ENCODE measurements at places on chromosomes 5 and 9.

DNA sequence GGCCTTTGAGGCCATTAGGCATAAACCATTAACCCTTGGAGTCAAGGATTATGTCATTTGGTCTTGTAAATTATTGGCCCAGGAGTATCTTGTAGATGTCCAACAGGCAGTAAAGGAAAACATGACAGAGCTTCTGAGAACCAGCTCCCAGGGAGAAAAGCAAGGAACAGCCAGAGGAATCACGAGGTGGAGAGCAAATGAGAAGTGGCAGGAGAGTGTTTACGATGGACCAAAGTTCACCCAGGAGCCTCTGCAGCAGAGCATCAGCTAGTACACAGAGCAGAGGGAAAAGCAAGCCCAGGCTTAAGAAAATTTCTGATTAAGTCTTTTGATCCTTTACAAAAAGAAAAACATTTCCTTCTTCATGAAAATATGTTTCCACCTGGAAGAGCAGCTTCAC is 206.2 kb downstream of the NDUFS4 start:
- DNase-seq = no peak

GRCh38 chr5:55932700-55933099 is 62.1 kb downstream of the IL6ST start:
- DNase-seq = no peak

DNA sequence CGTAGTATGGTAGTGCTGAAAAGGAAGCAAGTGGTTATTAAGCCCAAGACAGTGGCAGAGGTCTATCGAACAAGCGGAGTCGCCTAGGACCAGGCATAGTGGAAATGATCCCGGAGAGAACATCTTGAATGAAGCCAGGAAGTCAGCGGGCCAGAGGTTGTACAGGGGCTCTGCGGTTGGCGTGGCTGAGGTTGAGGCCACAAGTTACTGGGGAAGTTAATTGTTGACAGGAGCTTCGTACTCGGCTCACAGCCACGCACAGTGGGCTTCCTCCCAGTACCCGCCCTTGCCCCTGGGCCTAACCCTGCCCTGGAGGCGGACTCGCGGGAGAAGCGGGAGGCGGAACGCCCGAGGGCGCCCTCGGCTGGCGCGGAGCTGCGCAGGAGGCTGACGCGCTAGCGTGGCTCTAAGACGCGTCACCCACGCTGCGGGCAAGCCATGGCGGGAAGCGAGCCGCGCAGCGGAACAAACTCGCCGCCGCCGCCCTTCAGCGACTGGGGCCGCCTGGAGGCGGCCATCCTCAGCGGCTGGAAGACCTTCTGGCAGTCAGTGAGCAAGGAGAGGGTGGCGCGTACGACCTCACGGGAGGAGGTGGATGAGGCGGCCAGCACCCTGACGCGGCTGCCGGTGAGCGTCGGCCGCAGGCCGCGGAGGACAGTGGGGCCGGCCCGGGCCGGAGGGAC is at the start of gene FBXO4:
Gene FBXO4, plus strand, starts transcription at position 410 of the 683 bp plus-strand sequence. Its CDS starts 29 bp downstream, at position 439.
- DNase-seq = peak; percentile 27

DNA sequence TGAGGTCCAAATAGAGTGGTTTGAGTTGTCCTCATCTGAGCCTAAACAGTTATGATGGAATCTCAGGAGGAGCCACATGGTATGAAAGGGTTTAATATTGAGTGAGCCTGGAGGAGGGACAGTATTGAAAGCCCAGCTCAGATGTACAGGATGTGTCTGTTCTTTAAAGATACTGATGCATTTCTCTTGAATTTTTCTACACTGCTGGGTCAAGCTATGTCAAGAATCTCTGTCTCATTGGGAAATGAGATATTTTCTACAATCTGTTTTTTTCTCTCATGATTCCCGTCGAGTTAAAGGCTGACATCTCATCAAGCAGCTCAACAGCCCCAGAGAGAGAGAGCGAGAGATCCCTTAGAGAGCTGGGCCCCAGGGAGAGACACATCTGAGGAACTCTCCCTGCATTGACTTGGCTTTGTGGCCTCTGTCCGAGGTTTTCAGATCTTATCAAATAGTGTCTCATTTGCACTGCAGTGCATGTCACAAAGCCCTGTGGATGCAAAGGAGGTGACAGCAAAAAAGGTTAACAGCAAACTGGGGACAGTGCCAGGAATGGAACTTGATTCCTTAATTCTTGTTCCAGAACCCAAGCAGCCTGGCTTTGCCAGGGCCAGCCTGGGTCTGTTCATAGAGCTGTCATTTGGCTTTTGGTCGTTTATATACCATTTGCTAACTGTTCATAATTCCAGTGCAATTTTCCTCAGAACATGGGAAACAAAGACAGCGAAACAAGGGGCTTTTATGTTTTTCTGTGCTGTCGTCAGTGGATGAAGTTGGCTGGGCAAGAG is 19.0 kb upstream of the ACTBL2 start:
- no peak for DNase-seq

DNA sequence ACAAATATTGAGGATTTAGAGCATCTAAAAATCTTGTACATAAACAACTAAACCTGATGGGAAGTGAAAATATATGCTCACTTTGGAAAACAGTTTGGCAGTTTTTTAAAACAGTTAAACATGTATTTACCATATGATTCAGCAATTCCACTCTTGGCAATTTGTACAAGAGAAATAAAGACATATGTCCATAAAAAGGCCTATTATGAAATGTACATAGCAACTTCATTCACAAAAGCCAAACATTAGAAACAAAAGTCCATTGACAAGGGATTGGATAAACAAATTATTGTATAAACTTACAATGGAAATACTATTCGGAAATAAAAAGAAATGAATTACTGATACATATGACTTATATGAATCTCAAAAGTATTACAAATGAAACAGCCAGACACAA is 196.2 kb upstream of the SLC24A2 start:
- no peak for DNase-seq

- no peak for DNase-seq
Observed at GRCh38 chr5:77558266-77558665, 66.2 kb upstream of the WDR41 start.

DNA sequence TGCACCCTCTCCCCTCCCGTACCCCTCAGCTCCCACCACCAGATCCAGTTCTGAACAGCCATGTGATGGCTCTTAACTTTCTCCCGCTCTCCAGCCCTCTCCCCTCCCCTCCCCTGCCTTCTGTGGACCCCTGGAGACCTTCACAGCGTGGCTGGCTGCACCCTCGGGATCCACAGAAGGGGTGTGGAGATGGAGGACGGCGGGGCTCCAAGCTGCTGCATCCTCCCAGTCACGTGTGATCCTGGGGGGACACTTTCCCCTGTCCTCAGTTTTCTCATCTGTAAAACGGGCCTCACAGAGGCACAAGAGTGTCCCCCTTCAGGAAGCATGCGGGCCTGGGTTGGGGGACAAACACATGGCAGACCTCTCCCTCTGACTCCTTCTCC is 276.0 kb upstream of the MVB12B start:
- DNase-seq = no peak

- no peak for DNase-seq
Observed at GRCh38 chr9:127803507-127804352, 1.0 kb downstream of the FPGS start.

- no peak for DNase-seq
Observed at GRCh38 chr9:84862810-84863287, 193.3 kb downstream of the NTRK2 start.

GRCh38 chr9:8860086-8860485 is 1060.5 kb upstream of the DMAC1 start:
- no peak for DNase-seq

DNA sequence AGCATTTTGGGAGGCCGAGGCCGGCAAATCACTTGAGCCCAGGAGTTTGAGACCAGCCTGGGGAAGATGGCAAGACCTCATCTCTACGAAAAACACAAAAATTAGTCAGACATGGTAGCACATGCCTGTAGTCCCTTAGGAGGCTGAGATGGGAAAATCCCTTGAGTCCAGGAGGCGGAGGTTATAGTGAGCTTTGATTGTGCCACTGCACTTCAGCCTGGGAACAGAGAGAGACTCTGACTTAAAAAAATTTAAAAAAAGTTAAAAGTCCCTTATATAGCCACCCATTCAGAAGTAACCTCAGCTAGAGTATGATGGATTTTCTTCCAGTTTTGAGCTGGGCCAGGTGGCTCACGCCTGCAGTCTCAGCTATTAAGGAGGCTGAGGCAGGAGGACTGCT is 72.4 kb downstream of the UGCG start:
- no peak for DNase-seq

- no peak for DNase-seq
Observed at GRCh38 chr9:89351584-89352300, 33.4 kb downstream of the SECISBP2 start.

DNA sequence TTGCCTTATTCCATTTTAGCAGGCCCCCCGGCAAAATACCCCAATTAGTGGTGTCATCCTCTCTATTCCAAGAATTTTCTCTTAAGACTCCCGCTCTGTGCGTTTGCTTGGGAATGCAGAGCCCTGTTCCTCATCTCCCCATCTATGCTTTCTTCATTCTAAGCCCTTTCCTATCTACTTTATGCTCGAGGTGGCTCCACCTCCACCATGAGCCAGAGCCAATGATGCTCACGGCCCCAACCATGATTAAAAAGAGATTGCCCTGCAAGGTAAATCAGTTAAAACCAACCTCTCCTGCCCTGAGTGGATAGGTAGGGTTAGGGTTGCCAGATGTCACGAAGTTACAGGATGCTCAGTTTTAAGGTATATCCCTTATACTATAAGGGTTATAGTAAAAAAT is 677 bp upstream of the TXNDC15 start:
- no peak for DNase-seq

- no peak for DNase-seq
Observed at GRCh38 chr9:38067859-38068681, 957 bp downstream of the SHB start.

DNA sequence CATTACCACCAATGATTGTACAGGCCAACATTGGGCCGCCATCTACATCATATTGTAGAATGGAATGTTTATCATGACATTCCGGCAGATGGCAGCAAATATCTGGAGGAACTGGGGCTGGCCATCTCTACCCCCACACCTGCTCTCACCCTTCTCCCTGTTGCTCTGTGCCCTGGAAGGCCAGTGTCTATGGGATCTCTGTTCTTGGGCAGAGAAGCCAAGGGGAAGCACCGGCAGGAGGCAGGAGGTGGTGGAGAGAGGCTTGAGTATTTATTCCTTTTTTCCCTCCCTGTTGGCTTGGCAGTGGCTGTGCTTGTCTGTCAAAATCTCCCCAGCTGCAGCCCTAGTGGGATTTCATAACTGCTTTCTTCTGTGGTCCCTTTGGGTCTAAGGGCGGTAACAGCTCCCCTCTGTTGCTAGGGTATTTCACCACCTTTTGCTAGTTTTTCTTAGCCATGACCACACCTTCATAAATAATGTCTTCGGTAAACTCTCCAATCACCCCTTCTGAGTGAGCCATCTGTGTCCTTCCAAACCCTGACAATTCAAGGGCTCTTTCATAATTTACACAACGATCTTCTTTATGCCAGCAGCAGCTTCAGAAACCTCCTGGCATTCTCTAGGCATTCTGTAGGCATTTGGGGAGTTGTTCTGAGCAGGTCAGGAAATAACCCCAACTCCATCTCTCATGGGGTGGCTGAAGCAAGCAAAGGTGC is 225.8 kb downstream of the MELK start:
- no peak for DNase-seq

GRCh38 chr9:35529161-35529823 is 39.4 kb downstream of the RUSC2 start:
- DNase-seq = no peak

DNA sequence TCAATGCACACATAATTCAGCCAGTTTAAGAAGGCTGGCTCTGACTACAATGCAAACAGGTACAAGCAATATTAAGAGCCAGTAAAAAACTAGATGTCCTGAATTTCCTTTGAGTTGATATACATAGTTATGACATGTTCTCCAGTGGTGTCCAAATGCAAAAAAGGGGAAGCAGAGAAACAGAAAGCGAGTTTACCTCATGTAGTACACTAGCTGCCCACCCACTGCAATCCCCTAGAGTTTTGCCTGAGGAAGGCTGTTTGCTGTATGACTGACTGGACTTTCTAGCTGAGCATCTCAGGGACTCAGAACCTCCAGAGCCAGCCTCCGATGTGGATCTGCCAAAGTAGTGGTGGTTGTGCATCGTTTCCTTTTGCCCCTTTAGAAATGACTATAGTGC is 44.8 kb upstream of the SLC1A3 start:
- DNase-seq = no peak

DNA sequence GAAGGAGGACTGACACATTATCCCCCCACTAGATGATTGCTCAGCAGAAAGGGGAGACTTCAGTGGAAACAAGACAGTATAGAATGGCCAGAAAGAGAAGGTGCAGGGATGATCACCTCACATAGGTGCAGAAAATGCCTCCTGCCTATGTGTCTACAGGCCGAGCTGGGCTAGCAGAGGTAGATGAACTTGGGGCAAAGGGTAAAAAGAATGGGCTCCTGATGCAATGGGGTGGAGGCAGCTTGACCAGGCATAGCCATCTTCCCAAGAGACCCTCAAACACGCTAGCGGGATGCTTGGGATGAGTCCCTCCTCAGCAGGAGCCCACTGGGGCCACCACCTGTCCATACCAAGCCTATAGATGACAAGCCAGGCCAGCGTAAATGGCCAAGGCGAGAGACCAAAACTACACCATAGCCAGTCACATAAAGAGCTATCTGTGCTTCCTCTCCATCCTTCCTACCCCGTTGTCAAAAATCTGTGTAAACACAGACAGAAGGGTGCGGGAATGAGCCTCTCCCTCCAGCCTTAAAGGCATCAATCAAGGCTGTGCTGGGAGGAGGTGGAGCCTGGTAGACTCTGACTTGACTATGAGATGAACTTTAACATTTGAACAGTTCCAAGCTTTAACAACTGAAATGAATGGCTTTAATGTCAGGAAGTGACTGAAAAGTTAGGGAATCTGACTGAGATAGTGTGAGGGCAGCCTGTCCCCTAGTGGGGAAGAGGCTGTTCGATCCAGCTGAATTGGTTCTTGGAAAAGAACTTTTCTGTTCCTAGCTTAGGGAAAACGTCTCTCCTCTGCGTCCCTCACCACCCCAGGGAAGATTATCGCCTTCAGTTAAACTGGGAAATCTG is 10.4 kb downstream of the C9orf152 start:
- no peak for DNase-seq

DNA sequence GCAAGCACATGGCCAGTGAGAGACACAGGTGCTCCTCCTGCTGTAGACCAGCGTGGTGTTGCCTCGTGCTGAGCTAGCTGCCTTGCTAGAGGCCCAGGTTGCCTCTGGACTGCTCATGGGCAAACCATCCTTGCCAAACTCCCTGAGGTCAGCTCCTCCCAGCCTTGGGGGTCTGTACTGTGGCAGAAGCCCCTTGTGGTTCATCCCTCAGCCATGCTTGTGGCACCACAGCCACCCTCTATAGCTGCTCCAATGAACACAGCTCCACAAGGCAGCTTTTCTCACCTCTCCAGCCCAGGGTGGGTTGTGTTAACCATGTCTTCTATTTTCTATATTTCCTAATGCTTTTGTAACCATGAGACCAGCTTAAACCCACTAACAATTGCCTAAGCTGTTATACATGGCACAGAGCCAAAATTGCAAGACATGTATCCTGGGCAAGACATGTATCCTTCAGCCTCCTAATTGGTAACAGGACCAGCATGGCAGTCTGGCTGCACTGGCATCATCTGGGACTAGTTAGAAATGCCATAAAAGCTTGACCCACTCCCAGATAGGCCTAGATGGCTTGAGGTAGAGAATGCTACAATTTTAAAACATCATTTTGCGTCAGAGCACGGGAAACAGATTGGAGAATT is 183.1 kb upstream of the S1PR3 start:
- no peak for DNase-seq
